Bronchial epithelial cell (primary cell): ENCODE measurements at places on chromosomes 6 and 20.
A peak's percentile ranks its signal among the peaks of the same experiment; 100 is the strongest.

DNA sequence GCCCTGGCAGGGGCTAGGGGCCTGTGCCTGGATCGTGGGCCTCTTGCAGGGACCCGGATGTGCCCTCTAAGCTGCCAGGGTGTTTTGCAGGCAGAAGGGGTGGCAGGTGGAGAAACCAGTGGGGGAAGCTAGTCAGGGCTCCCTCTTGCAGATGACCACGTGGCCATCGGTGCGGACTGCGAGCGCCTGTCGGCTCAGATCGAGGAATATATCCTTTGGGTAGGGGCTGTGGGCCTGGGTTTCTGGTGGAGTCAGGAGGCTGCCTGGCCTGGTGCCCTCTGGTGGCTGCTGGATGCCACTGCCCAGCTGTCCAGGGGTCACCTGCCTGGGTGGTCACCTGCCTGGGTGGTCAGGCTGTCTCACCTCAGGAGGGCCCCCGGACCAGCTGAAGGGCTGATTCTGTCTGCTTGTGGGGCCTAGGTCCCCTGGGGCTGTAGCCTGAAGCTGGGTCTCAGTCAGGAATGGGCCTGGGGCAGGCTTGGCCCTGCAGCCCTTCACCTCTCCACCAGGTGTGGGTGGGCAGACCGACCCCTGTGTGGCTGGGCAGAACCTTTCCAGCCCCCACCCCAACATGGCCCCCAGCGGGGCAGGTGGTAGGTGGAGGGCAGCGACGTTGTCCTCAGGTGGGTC lies 6.7 kb downstream of the TCEA2 start:
- DNase-seq, result no peak

GRCh38 chr6:137536104-137536773 lies 42.0 kb upstream of the OLIG3 start:
- no peak for DNase-seq

DNA sequence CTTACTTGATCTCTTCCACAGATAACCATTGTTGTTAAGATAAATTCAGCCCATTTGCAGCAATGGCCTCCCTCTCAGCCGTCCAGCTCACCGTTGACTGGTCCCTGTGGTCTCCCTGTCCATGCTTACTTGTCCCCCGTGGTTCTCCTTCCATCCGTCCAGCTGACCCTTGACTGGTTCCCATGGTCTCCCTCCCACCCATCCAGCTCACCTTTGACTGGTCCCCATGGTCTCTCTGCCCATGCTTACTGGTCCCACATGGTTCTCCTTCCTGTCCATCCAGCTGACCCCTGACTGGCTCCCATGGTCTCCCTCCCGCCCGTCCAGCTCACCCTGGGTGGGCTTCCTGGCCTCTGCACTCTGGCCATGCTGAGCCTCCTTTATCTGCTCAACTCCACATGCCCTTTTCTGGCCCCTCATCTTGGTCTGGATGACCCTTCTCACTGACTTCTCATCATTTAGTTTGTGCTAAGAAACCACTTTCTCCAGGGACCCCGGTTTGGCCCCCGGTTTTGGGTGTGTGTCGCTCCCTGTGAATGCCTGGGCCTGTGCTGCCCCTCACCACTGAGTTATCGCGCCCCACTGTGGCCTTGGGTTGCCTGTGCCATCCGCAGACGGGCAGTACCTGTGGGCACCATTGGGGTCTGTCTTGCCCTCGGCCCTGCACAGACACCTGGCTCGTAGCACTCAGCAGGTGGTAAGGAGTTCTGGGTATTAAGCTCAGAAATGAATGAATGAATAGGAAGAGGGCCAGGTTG lies 146.4 kb downstream of the ERMARD start:
- no peak for DNase-seq

GRCh38 chr6:72948153-72948552 lies 277.1 kb downstream of the KHDC1L start:
- DNase-seq, result no peak

DNA sequence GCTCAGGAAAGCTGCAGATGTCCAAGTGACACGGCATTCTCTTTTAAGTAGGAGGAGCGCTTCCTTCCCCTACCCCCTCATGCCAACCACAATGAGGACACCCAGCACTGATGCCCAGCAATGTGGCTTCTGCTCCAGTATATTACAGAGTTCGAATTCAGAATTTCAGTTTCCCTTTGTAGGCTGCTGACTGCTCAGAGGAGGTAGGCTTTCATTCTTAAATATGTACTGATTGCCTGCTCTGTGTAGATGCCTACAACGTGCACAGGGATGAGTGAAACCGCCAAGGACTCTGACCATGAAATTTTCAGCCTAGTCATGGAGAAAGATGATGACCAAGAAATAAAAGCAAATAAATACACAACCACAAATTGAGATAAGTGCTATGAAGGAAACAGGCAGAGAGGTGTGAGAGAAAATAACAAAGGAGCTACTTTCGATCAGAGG lies 50.9 kb upstream of the TNFAIP3 start:
- no peak for DNase-seq

DNA sequence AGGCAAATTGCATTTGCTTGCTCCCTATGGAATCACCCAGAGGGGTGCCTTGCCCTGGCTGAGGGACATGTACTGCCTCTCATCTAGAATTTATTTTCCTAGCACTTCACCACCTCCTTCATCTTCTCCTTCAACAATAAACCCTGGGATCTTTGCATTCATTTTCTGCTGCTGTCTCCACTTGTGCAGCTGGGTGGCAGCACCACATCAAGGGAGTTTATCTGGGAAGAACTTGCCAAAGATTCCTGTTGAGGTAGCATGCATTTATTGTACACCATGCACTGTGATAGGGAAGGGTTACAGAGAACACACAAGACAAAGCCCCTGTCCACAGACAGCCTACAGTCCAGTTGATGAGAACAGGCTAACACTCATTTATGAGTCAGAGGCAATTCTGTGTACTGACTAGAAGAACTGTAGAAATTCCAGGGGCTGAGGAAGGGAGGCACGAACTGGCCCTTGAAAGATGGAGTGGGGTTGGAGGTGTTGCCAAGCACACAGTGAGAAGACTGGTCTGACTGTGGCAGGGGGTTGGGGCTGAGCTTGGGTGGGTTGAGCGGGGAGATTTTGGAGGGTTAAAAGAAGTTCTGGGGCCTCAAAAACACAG lies 17.5 kb downstream of the C20orf173 start:
- DNase-seq, result peak; percentile 29

GRCh38 chr6:19731282-19731681 lies 105.9 kb upstream of the ID4 start:
- peak; percentile 92 for DNase-seq

- peak; percentile 49 for DNase-seq
Measured at GRCh38 chr6:136640132-136640915, 90.1 kb upstream of the MAP7 start.

GRCh38 chr6:125792680-125793079 lies 1.9 kb downstream of the NCOA7 start:
- no peak for DNase-seq
